NCI-H2081 (cell line): ENCODE measurements at places on chromosomes 2 and 18.
A peak's percentile ranks its signal among the peaks of the same experiment; 100 is the strongest.

GRCh38 chr18:45505497-45506206, 109.6 kb upstream of the SLC14A2 start:
- DNase-seq, result no peak

DNA sequence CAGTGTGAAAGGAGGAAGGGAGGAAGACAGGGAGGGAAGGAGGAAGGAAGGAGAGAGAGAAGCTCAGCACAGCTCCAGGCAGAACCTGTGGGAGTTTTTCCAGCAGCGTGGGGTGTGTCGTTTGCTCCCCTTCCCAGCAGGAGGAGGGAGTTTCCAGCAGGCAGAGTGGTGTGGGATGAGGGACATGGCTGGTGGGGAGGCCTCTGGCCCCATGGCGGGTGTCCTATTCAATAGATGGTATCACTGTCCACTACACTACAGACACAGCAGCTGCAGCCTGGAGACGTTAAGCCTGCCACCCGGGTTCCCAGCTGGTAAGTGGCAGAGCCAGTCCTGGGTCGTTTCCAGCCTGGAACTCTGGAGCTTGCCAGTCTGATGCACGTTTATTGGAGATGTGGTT, 44.7 kb downstream of the GLI2 start:
- DNase-seq, result no peak

GRCh38 chr2:142112757-142113221, 18.0 kb downstream of the LRP1B start:
- DNase-seq, result no peak

GRCh38 chr2:218009231-218009630, 6.4 kb upstream of the TNS1 start:
- no peak for DNase-seq

DNA sequence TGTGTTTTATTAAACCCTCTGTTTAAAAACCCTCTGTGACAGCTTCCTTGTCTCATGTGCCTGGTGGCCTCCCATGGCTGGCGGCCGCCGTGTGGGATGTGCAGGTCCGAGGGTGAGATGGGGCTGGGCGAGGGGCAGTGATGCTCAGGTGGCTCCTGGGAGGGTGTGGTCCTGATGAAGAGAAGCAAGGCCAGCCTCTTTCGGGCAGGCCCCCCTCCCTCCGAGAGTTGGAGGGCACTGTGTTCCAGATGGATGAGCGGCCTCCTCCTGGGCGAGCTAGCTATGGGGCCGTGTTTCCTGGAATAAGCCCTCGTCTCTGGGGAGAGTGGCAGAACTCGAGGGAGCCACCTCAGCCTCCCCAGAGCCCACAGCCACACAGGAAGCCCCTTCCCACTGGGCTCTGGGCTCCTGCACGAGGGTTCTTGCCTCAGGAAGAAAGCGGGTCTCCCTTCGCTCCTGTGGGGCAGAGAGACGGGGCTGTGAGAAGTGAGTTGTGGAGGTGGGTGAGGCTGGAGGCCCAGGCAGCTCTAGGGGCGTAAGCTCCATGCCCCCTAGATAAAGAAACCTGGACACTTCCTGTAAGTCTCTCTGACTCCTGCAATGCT, 72.1 kb downstream of the ASB1 start:
- DNase-seq, result no peak

DNA sequence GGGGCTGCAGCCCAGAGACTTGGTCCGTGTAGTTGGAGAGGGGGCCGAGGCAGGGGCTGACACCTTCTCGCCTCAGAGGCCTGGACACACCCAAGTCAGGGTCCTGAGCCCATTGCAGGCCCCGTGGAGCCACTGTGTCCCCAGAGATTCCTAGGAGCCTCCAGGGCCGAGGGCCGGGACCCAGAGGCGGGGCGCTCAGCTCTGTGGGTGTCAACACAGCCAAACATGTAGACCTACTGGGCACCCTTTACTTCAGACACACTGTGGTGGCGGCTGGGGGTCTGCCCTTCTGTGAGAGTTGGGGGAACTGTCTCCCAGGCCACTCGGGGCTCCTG, 459 bp upstream of the ESPNL start:
- DNase-seq, result no peak

GRCh38 chr2:3313781-3314375, 63.7 kb downstream of the EIPR1 start:
- DNase-seq, result no peak

GRCh38 chr18:3409811-3410210, 40.2 kb upstream of the TGIF1 start:
- no peak for DNase-seq

DNA sequence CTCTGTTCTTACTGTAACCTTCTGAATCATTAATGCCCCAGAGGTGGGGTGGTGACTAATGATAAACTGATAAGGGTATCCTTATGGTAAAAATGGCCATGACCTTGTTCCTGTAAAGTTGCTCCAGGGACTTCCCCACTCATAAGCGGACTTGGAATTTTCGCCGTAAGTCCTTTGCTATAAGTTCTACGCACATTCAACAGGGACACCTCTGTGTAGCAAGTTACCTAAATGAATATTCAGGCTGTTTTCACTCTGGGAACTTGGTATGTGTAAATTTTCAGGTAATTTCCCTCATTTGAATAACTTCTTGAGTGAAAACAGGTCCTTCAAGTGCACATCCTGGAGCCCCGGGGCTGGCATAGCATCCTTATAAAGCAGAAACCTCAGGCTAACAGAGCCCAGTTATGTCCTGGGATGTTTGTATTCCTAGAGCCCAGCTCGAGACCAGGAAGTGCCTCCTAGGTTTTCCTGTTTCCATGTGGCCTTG, 9.4 kb upstream of the AGFG1 start:
- DNase-seq, result no peak

DNA sequence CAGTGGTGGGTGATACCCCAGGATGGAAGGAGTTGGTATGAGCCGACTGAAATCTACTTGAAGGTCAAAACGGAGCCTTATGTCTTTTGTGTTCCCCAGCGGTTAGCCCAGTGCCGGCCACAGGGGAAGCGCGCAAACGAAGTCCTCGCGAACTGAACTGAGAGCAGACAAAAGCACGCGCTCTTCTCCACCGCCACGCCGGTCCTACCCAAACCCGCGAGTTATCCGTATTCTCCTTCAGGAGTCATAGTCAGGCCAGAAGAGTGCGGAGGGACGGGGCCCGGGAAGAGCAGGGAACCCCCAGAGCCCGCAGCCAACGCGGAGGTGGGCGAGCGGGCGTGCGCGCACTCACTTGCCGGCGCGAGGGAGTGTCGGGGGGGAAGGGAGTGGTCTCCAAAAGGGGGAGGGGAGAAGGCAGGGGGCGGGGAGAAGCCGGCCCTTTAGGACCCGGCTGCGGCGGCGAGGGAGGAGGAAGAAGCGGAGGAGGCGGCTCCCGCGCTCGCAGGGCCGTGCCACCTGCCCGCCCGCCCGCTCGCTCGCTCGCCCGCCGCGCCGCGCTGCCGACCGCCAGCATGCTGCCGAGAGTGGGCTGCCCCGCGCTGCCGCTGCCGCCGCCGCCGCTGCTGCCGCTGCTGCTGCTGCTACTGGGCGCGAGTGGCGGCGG, at the start of gene IGFBP2:
IGFBP2 (plus strand) TSS at position 469 of the 664 bp plus-strand sequence; CDS start at position 573, 104 bp downstream.
- DNase-seq, result peak; percentile 79

DNA sequence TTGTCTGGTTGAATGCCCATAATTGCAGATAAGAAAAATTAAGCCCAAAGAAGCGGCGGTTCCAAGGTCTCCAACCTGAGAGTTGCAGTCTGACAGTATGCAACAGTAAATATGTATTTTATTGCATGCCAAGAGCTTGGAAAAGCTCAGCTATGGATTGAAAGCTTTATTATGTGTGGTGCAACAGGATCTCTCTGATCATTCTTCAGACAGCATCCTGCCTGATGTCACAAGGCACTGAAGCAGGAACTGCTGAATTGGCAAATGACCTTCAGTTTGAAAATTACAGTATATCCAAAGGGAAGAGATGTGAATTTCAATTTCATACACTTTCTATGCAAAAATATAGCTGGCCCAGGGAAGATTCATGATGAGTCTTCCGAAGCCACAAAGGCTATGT, 42.5 kb downstream of the DOCK10 start:
- DNase-seq, result no peak

GRCh38 chr2:221529943-221530652, 42.0 kb downstream of the EPHA4 start:
- no peak for DNase-seq

DNA sequence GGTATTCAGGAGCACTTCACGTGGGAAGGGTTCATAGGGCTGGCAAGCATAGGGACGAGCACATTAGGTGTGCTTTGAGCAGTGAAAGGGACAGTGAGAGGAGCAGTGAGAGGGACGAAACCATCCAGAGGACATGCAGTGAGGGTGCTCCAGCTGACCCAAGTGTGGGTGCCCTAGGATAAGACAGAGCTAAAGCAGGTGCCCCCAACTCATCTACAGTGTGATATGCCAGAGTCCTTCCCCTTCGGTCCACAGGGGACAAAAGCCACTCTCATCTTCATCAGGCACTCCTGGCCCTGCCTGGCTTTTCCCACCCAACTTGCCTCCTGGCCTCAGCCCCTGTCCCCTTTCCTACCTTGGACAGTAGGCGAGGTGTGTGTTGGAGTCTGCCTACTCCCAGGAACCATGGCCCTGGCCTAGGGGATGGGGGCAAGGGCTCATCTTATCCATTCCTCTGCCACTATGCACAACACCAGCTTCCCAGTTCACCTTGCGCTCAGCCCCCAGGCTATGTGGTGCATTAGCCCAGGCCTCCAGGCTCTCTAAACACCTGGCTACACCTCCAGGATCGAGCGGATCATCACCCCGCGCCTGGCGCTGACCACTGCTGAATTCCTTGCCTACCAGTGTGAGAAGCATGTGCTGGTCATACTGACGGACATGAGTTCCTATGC, 16.1 kb upstream of the ANKRD53 start:
- no peak for DNase-seq

DNA sequence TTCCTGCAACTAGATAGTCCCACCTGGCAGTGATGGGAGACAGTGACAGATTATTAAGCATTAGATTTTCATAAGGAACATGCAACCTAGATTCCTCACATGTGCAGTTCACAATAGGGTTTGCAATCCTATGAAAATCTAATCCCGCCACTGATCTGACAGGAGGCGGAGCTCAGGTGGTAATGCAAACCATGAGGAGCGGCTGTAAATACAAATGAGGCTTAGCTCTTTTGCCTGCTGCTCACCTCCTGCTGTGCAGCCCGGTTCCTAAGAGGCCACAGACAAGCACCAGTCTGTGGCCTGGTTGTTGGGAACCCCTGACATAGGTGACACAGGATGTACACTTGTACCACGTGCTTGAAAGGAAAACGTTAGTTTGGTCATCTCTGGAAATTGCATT, 41.6 kb downstream of the CDH19 start:
- DNase-seq, result no peak

GRCh38 chr2:100146657-100146960, 4.2 kb upstream of the AFF3 start:
- no peak for DNase-seq

DNA sequence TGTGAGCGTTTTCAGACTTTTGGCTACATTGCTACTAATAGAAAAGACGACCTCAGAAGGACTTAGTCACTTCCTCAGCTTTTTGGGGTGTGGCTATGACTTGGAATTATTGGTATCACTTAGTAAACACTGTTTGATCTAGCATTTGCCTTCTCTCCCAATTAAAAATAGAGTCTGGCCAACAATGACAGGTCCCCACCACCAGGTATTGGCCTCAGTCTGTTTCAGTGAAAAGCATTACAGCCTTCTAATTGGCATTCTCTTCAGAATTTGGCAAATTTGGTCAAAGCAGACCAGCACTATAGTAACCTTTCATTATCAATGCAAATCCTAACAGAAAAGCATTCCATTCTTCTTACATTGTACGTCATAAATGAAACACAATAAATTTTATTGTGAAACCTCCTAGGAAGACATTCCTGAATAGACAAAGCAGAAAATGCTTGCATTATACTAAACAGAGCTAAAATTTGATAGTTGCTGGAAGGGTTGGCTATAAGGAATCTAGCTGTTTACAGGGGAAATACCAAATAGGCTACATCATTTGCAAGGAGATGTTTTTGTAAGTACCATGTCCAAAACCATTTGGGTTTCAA, 613.9 kb downstream of the IRS1 start:
- no peak for DNase-seq

- no peak for DNase-seq
Observed at GRCh38 chr18:68504441-68505177, 210.3 kb downstream of the TMX3 start.
